Omental fat pad (tissue), 4 donors: ENCODE measurements at places on chromosomes 16 and 17. TPM values are rescaled to one million over a fixed set of nuclear protein-coding genes. Genes with fewer than 3 reads are reported as not detected.

Gene C16orf46
- total RNA-seq: not detected

DNA sequence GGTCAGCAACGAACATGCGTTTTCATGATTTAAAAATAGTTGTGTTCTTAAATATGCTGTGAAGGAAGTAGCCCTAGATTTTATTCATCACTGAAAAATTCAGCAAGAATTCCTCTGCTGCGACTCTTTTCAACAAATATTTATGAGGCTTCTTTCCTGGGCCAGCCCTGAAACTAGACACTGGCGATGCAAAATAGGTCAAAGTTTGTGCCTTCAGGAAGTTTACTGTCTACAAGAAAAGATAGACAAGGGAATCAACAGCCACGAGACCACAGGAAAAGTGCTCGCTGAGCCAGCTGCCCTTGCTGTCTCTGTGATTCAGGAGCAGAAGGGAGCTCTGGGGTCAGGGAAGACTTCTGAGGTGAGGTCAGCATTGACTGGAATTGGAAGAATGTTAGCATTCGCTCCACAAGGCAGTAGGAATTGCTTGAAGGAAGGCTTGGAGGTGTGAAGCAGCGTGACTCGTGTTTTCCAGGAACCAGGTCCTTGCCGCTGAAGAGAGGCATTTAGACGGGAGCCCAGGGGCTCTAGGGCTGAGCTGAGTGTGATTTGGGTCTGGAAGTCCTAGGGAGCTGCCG is 1.9 kb upstream of the RPL26 start:
- no peak for DNase-seq

- no peak for DNase-seq
Measured at GRCh38 chr16:66030036-66030435, 336.5 kb upstream of the CDH5 start.

DNA sequence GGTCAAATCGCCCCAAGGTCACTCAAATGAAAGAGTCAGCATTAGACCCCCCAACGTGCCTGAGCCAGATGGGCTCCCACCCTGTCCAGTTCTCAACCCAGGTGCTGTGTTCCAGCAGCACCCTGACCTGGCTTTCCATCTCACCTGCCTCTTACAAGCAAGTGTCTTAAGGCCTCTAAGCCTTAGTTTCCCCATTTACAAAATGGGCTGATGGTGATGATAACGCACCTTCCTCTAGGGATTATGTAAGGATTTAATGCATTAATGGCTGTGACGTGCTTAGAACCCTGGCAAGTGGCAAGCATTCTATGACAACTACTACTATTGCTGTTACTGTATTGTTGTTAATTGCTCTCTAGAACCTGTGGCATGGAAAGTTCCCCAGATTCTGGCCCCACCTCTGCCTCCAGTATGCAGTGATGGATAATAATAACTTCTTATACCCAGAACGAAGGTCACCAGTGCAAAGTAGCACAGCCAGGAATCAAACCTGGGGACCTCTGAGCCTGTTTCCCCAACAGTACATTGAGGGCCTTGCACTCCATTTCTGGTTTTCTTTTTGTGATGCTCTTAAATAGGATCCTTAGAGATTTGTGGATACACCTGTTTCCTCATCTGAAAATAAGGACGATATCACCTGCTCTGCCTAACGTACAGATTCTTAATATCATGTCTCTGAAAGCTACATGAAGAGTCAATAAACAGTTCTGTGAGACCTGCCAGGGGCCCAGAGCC is 3.3 kb upstream of the SLC25A39 start:
- no peak for DNase-seq
